Esophagus squamous epithelium (tissue), 5 donors: ENCODE measurements at places on chromosomes 11 and 22.
A peak's percentile ranks its signal among the peaks of the same experiment; 100 is the strongest.

DNA sequence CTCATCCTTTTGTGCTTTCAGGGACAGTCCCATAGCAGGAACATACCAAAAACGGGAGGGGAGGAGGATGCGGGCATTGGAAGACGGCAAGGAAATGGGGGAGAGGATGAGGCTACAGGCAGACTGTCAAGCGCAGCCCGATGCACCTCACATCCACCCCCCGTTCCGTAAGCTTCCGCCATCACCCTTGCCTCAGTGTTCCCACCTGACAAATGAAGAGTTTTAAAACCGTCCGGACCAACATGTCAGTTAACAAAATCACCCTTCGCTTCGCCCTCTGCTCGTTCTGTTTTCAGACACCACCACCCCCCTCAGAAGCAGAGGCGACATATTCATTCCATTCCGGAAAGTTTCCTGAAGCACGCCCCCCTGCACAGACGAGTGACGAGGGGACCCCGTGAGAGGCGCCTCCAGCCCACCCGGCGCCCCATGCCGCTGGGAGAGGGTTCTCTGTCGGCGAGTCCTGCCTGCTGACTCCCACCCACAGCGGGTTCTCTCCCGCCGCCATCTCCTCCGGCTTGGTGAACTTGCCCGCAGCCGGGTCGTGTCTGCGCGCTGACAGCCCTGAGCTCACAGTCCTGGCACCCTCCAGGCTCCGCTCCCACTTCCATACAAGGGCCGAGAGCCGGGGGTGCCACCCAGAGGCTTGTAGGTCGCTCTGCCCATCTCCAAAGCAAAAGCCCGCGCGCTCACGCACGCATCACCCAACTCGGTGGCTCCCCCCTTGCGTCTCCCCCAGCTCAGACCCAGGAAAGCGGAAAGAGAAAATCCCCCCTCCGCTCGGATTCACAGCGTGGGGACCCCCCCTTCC is 1.5 kb downstream of the IGSF9B start:
- DNase-seq, result no peak

- no peak for DNase-seq
These were observed 336 bp upstream of the LIF start for GRCh38 chr22:30246814-30247376.

DNA sequence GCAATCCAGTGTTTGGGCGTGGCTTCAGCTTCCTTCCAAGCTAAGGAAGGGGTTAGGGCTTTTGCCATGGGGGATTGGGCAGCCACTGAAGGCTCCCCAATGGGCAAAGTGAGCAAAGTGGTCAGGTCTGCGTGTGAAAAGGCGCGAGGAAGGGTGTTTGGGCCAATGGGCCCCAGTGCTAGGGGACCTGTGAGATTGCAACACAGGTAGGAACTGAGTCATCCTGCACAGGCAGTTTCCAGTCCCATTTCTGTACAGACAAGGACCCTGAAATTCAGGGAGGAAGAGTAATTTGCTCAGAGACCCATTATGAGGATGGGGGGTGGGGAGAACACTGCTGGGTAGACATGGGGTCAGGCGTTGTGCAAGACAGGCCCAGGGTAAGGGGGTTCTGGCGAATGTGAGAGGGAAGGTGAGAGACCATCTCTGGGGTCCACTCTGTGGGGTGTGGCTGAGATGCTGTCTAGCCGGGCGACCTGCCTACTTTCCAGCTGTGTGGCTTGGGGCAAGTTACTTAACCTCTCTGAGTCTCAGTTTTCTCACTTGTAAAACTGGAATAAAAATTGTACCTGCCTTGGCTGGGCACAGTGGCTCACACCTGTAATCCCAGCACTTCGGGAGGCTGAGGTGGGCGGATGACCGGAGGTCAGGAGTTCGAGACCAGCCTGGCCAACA is 7.3 kb downstream of the CCDC88B start:
- no peak for DNase-seq

- DNase-seq, result peak; percentile 3
These were observed 458.3 kb downstream of the METTL15 start for GRCh38 chr11:28566339-28567089.

DNA sequence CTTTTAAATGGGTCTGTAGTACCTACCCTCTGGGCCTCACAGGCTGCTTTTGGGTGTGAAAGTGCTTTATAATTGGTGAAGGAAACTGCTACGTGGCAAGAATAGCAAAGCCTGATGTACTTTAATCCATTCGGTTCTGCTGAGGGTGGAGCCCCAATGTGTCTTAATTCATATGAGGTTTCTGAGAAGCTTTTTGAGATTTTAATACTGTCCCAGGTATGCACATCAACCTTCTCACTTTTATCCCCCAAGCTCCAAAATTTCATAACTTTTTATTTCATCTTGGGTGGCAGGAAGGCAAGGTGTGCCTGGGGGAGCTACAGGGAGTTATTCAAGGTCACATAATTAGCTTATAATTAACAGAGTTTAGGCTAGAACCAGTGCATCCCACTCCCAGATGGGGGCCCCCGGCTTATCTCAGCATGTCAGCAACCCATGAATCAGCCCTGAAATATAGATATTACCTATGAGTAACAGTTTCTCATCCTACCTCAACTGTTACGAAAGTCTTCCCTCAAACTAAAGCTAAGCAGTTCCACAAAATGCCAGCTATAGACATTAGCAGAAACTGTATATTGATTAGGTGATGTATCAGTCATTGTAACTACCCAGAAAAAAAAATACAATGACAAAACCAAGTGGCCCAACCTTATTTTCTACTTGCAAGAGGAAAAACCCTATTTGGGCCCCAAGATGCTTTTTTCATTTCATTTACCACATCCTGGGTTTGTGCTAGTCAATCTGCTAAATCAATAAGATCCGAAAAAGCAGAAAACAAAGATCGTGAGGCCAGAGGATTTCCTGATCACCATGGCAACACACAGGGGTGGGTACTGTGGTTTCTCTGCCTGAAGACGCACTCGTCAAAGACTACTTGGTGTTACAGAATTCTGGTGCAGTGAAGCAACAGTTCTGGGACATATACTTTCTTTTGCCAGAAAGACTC is 26.7 kb downstream of the CD44 start:
- DNase-seq, result no peak

DNA sequence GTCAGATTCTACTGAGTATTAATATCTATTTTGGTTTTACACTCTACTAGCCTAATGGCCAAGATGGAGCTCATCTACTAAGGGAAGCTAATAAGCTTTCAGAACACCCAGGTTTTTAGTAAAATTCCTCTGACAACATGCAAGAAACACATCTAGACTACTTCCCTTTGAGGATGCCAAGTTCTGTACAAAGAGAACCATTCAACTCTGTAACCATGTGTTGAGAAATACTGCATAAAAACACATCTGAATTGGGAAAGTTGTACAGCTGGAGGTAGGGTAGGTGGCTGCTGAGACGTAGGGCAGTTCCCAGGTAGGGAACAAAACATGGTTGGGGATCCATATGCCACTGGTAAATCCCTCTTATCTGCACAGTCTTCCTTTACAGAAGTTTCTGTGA is 66.2 kb downstream of the SC5D start:
- no peak for DNase-seq

DNA sequence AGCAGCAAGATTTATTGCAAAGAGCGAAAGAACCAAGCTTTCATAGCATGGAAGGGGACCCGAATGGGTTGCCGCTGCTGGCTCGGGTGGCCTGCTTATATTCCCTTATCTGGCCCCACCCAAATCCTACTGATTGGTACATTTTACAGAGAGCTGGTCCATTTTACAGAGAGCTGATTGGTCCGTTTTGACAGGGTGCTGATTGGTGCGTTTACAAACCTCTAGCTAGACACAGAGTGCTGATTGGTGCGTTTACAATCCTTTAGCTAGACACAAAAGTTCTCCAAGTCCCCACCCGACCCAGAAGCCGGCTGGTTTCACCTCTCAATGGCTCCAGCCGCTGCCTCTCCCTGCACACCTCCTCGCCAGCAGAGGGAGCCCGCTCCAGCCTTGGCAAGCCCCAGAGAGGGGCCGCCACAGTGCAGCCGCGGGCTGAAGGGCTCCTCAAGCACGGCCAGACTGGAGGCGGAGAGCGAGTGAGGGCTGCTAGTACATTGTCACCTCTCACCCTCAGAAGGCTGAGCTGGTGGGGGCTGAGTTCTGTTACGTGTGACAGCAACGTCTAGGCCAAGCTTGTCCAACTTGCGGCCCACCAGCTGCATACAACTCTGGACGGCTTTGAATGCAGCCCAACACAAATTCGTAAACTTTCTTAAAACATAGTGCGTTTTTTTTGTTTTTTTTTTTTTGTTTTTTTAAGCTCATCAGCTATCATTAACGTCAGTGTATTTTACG is 8.7 kb downstream of the PTH start:
- DNase-seq, result no peak

- no peak for DNase-seq
These were observed 61.3 kb upstream of the CREB3L1 start for GRCh38 chr11:46216019-46216764.

GRCh38 chr11:88175569-88176075 is 379 bp upstream of the RAB38 start:
- DNase-seq, result no peak

- no peak for DNase-seq
These were observed 98.5 kb downstream of the EHF start for GRCh38 chr11:34719303-34719848.

GRCh38 chr11:128685402-128686020 is 8.4 kb upstream of the FLI1 start:
- DNase-seq, result no peak

DNA sequence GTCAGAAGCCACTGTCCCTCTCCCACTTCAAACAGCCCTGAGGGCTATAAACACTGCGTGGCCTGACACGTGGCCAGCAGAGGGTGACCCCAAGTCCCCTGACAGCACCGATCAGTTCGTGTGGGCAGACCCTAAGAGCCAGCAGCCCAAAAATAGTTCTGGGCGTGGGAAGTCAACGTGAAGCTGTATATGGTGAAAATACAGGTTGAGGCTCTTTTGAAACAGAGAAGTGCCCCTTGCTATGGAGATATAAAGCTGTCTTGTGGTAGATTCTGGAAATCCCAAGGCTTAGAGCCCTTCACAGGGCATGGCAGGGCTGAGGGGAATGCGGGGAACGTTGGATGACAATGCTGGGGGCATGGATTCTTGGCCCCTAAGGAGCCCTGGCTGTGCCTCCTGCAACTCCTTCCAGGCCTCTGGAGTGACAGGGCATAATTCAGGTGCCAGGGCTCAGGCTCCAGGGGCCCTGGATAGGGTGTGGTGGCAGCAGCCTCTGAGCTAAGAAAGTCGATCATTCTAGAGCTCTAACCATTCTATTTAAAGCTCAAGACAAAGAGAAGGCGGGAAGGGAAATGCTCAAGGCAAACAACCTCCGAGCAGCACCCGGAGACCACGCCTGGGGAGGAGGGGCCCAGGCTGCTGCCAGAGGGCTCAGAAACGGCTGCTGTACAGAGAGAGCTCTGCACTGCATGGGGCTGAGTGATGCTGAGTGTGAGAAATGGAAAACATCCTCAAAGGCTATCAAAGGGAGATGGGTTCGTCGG is 60.4 kb upstream of the CD5 start:
- DNase-seq, result no peak

- no peak for DNase-seq
These were observed 15.1 kb upstream of the CAPRIN1 start for GRCh38 chr11:34036456-34036855.

DNA sequence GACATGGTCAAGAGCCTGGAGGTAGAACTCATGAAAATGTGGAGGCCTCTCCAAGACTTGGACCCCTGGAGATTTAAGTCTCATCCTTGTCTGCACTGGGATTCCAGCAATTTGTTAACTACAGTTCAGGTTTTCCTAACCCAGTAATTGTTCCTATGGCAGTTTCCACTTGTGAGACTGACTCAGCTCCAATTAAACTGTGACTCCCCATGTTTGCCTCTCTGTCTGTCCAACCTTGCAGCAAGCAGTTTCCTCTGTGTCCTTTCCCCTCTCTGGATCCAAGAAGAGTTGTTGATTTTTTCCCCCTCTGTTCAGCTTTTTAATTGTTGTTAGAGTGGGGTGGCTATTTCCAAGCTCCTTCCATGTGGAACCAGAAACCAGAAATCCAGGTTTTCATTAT is 16.2 kb upstream of the ARHGAP20 start:
- no peak for DNase-seq

- DNase-seq, result no peak
These were observed 38.0 kb downstream of the METTL15 start for GRCh38 chr11:28146123-28146751.

GRCh38 chr22:28822930-28823551 is 22.7 kb upstream of the XBP1 start:
- no peak for DNase-seq

DNA sequence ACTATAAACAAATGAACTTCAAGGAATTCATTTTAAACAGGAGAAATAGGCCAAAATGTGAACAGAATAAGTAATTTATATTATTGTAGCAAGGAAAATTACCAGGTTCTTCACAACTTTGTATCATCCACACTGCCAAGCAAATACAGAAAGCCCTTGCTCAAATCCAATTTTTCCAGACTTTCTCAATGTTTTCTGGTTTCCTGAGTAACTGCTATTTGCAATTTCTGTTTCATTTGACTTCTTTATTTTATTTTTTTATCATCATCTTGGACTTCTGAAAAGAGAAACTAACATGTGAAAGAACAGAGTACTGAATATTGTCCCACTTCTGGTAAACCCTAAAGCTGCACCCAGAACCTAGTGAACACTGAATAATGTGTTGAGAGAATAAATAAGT is 61.0 kb downstream of the SLC1A2 start:
- no peak for DNase-seq

DNA sequence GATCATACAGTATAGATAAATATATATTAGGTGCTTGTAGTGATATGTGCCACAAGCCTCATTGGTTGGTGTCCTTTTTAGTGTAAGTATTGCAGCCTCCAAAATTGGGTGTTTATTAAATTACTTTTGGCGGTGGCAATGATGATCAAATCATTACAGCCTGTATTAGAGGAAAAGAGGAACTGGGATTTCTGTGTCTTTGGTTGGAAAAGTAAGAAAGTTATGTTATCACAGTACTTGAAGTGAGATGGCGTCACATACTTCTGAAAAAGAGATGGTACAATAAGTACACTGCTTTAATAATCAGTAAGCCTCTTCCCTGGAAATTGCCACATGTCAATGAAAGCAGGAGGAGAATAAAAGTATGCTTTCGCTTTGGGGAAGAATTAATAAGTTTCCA is 523 bp upstream of the MPZL3 start:
- DNase-seq, result no peak

GRCh38 chr11:114074546-114075343 is 15.2 kb downstream of the ZBTB16 start:
- no peak for DNase-seq

DNA sequence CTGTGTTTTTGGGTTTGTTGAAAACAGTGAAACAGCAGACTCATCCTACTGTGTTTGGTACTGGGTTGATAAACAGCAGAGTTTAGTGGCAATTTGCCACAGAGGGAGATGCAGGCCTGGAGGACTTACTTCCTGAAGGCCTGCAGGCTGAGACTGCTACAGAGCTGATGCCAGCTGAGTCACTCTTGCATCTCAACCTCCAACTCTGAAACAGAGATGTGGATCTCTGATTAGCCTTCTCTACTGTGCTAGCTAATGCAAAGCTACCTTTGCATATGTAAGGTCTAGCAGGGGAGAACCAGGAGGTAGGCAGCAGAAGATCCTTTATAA is 14.3 kb downstream of the ATP5MG start:
- no peak for DNase-seq
